ENCODE measurements at places on chromosomes 5 and 9.

DNA sequence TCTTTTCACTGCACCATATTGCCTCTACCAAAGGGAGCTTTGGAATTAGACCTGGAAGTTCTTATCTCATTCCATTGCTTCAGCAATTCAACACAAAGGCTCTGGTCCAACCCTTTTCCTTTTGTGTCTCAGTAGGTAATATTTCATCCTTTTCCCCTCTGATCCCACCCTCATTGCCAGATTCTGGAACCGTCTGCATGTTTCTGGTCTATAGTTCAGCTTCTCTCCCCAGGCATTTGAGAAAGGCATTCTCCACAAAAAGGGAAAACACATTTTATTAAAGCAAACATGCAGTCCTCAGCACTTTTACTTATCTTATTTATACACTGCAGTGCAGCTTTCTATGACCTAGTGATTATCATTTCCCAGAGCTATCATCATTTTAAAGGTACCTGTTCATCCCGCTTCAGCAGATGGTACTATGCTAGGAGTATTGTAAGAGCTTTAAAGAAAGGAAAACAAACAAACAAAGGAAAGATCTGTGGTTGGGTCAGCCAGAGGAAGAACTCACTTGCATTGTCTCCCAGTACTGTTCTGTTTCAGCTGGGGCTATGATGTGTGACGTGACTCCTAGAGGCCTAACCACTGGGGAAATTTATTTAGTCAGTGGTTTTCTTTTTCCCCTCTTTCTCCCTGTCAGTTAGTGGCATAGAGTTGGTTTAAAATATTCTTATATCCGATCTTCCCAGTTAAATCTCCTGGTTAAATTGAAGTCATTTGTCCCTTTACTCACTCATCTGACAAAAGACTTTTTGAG lies 269.2 kb downstream of the TMEM38B start:
- DNase-seq, result no peak

DNA sequence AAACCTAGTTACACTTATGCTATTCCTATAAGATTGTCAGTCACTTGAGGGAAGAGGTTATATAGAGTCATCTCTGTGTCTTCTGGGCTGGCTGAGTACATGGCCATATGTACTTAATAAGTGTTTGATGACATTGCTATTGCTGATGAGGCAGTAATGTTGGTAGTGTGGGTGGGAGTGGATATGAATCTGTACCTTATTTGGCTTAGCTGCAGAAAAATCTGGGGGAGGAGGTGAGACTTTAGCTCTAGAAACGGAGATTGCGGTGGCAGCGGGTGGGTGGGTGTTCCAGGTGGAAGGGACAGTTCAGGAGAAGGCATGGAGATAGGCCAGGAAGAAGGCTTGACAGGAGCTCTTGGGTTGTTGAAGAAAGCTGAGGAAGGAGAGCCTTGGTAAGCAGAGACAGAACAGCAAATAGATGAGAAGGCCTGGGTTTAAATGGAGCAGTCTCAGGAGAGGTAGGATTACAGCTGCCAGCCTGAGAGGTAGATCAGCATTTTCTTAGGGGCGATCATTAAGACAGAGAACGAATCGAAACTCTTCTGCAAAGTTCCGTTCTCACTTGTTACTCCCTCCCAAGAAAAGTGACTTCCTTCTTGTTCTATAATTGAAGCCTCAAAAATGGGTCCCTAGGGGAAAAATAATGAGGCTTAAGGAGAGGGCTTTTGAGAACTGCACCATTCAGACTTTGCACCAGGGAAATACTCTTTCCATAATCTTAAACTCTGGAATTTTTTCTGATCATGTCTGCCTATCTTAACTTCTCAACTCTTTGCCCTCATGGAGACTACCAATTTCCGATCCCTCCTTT lies 160.5 kb downstream of the UNC13B start:
- DNase-seq, result no peak

- DNase-seq, result no peak
Measured at GRCh38 chr5:54254482-54255198, 55.7 kb downstream of the ARL15 start.

DNA sequence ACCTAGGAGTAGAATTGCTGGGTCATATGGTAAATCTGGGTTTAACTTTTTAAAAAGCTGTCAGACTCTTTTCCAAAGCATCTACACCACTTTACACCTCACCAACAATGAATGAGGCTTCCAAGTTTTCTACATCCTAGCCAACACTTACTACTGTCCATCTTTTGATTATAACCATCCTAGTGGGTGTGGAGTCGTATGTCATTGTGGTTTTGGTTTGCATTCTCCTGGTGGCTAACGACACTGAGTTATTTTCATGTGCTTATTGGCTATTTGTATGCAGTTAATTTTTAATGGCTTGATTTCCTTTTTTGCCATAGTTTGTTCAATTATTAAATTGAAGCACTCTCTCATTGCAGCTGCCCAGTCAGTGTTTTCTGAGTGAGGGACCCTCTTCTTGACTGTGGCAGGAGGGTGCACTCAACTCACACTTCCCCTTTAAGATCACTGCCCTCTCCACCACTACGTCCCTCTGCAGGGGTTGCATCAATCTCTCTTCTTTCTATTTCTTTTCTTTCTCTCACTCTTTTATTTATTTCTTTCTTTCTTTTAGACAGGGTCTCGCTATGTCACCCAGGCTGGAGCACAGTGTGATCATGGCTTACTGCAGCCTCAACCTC lies 182.3 kb downstream of the C9orf152 start:
- no peak for DNase-seq

GRCh38 chr5:115461506-115462290 lies 82.9 kb downstream of the FEM1C start:
- DNase-seq, result no peak

GRCh38 chr5:117473165-117473564 lies 898.5 kb upstream of the SEMA6A start:
- no peak for DNase-seq

GRCh38 chr5:146105477-146105876 lies at the start of gene PLAC8L1:
Gene PLAC8L1, minus strand, starts transcription at chr5:146105577. Its CDS starts 1,266 bp downstream, at chr5:146104311.
- DNase-seq, result no peak

GRCh38 chr5:80987078-80987766 lies 27.1 kb downstream of the RASGRF2 start:
- no peak for DNase-seq

DNA sequence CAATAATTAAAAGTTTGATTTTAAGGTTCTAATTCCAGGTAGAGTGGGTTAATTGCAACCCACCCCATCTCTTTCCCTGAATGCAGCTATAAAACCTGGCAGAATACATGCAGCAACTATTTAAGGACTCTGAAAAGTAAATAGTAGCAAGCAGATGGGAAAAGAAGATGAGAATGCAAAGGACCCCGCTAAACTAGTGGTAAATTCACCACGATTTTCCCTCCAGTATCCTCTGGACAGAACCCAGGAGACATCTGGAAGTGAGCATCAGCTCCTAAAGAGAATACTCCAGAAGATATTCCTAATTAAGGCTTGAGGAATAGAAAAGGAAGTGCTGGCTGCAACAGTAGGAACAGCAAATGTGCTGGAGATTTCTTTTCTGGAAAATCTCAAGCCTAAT lies 170.9 kb downstream of the FRMD3 start:
- no peak for DNase-seq

GRCh38 chr9:131187957-131188356 lies 62.6 kb downstream of the NUP214 start:
- no peak for DNase-seq

DNA sequence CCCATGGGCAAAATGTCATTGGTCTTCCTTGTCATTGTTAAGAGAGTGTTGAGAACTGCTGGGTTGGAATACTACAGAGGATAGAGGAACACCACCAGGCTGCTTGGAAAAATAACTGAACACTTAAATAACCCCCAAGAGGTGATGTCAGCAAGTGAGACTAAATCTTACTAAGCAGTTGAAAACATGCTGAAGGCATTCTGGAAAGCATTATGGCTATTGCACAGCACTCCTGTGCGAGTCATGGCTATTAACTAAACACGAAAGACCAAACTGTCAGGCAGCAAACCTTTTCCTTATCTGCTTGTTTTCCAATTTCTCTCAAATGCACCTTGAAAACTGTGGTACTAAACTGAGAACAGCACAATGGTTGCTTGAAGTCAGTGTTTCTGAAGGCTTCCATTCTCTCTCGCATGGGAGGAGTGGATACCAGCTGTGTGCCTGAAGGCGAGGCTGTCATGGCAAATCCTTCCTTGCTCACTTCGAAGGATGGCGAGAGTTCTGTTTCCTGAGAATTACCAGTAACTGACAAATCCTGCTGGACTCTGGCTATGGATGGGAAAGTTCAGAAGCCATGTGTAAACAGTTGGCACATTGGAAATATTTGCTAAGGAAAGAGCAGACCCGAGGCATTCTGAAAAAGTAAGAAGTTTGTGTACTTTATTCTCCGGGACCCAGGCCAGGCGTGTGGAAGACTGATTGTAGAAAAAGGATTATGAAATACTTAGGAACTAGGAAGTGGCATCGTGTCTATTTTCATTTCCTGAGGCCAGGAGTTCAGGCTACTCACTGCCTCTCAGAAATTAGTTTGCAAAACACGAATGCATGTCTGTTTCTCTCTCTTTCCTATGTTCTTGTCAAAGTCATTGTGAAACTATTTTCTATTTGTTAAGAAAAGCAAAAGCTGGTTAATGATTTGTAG lies 182.1 kb downstream of the DMRT2 start:
- DNase-seq, result peak; percentile 65

- DNase-seq, result no peak
Measured at GRCh38 chr5:61563401-61563800, 231.3 kb downstream of the ZSWIM6 start.

- no peak for DNase-seq
Measured at GRCh38 chr5:43874772-43875171, 271.8 kb downstream of the NNT start.

DNA sequence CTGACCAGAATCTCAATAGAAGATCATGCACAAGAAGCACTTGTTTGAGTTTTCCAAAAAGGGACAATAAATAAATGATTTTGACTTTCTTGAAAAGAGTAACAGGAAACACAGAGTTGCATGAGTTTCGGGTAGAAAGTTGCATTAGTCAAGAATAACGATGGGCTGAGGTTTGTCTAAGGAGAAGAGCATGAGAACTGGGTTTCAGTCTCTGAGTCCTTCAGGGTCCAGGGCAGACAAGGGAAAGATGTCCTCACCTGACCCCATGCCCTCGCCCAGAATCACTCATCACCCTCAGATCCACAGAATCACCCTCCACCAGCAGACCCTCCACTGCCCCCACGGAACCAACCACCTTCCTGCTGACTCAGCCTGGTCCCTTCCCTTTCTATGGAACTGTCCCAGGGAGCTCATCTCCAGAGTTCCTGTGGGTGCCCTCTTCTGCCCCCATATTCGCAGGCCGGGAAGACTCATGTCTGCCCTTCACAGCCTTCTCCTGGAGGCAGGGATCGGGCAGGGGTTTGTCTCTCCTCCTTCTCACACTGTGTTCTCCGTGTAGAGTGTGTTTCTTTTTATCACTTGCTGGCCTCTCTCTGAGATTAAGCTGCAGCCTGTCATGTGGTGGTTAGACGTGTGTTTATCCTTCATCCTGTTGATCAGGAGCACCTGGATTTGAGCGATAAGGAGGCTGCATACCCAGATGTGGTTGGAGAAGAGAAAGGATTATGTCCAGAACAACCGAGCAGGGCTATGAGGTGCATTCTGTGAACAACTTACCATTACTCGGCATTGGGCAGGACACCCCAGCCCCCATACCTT lies 442.6 kb downstream of the MAT2B start:
- DNase-seq, result no peak

DNA sequence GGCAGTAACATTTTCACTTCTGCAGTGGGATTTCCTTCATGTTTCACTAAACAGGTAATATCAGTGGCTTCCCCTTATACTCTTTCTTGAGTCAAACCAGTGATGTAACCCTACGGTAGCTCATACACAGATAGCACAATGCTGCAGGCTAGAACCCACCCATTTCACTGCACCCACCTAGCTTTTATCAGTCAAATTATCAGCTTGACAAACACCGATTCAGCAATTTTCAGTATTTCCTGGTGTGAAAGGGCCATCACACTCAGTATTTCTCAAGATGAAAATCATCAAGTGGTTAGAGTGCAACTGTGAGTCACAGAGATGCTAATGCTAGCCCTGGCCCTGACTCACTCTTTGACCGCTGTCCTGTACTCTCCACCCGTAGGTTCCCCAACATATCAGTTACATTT lies 242.3 kb upstream of the PTGER4 start:
- no peak for DNase-seq

DNA sequence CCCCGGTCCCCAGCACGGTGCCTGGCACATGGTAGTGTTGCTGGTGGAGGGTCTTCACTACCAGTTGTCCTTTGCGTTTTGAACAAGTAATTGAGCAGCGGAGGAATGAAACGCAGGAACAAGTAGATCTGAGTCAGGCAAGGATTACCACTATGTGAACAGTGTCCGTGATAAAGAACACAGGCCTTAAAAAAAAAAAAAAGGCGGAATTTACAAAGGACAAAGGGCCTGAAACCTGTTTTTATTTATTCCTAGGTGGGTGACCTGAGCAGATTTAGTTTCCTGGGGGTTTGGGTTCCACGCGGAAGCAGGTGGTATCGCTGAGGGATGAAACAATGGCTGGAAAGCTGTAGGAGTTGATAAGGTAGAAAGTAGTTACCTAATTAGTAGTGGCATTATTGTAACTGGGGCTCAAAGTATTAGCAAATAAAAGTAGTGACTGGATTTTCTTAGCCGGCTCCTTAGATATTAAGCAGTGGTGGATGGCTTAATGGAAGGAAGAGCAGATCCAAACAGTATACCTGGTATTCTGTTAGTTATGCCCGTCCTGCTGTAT lies 1.1 kb downstream of the RUSC2 start:
- no peak for DNase-seq

DNA sequence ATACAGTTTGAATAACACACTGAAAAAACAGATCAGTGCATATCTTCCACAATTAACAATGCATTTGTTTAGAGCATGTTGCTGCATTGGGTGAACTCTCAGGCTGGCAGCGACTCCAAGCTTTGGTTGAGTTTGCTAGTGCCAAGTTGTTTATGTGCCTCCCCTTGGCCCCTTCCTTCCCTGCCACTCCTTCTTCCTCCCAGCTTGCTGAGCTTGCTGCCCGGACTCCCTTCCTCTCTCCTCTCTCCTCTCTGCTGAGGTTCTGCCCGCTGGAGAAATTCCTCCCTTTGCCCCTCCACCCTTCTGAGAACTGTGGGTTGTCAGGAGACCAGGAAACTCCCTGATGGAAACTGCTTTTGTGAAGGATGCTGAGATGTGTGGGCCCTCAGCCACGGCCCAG lies 247.3 kb downstream of the PDZD2 start:
- DNase-seq, result no peak

DNA sequence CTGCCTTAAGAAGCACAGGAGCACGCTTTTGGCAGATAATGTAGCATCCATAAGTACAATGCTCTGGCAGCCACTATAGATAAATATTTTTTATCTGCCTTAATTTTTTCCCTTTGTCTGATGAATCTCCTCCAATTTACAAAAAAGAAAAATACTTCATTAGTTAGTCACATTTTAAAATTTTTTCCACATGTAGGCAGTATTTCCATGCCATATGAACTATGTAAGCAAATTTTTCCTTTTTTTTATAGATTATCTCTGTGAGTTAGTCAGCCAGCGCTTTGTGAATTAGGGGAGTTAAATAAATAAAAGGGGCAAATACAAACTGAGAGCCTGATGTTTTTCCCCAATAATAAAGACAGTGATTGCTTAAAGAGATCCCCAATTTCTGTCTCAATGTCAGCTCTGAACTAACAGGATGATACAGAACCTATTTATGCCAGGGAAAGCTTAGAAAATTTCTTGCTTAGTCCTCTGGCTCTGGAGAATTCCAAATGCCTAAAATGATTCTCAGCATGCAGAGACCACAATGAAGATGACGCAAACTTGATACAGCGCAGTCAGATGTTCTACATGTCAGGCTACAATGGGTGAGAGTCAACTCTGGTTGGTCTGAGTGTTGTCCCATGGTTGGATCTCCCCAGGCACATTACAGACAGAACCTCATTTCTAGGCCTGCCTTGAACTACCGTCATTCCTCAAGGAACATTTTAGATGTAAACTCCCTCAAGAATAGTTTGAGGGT lies 390.4 kb upstream of the CDH6 start:
- no peak for DNase-seq

All from lower leg skin (tissue), 4 donors.